ENCODE measurements at places on chromosomes 16 and 17. TPM values are rescaled to one million over a fixed set of nuclear protein-coding genes. Genes with fewer than 3 reads are reported as not detected.

GRCh38 chr17:13933441-13934276 is 135.6 kb upstream of the COX10 start:
- no peak for DNase-seq

GRCh38 chr16:23504453-23505179 is 5.7 kb downstream of the GGA2 start:
- DNase-seq: peak; percentile 94

- DNase-seq: no peak
Observed at GRCh38 chr17:66025551-66025950, 166.4 kb downstream of the CEP112 start.

- no peak for DNase-seq
Observed at GRCh38 chr16:10808218-10808617, 10.4 kb downstream of the TVP23A start.

DNA sequence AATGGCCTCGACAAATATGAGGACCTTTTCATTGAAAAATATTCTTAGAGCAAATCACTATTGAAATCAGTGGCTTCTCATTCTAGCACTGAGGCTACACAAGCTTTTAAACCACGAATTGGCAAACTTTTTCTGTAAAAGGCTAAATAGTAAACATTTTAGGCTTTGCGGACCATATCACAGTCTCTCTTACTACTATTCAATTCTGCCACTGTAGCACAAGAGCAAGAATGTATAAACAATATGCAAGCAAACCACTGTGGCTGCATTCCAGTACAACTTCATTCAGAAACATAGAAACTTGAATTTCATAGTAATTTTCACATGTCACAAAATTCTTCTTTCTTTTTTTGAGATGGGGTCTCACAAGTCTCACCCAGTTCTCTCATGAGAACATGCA is 49.1 kb downstream of the PHLPP2 start:
- no peak for DNase-seq

DNA sequence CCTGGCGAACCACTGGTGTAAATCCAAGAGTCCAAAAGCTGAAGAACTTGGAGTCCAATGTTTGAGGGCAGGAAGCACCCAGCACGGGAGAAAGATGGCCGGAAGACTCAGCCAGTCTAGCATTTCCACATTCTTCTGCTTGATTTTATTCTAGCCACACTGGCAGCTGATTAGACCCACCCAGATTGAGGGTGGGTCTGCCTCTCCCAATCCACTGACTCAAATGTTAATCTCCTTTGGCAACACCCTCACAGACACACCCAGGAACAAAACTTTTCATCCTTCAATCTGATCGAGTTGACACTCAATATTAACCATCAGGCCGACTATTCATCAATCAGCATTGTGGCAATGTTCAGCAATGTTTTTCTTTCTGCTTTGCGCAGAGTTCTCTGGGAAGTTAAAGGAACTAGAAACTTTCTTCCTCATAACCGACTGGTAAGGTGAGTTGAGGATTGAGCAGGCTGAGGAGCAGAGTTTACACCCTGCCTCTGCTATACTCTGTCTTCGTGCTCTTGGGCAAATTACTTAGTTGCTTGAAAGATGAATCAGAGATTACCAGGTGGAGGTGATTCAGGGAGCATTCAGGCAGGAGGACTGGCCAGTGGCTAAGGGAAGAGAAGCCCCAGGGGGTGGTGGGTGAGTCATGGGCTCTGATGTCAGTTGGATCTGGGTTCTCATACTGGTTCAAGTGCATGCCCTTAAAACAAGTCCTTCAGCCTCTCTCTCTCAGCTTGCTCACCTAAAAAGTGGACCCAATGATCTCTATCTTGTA is 28.2 kb upstream of the BRD7 start:
- peak; percentile 23 for DNase-seq

DNA sequence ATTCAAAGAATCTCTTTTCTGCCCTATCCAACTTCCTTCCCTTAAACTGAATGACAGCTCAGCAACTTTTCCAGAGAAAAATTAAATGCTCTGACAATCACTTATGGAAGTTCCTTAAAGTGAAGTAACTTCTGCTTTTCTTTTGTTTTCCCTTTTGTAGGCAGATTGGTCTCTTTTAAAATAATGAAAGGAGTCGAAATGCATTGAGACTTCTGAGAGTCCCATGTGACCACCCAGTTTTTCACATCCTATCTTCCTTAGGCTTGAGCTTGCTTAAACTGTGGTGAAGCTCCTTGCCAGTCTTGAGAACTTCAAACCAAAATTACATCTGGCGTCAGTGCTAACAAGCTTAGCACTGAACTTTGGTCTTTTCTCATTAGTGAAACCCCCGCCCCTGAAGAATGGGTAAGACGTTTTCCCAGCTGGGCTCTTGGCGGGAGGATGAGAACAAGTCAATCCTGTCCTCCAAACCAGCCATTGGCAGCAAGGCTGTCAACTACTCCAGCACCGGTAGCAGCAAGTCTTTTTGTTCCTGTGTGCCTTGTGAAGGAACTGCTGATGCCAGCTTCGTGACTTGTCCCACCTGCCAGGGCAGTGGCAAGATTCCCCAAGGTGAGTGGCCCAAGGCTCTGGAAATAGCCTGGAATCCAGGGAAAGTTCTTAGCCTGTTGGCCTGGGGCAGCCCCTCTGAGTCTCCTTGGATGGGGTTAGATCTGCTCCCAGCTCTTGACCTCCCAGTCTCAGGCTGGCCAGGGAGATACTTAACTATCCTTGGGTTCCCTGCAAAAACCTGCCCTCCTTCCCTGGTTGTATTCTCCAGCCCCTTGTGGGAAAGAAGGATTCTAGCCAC is 1.2 kb downstream of the TMEM106A start:
- peak; percentile 16 for DNase-seq

GRCh38 chr16:81730090-81731051 is 48.7 kb upstream of the PLCG2 start:
- DNase-seq: peak; percentile 68

- DNase-seq: no peak
Observed at GRCh38 chr17:14715561-14715960, 414.7 kb downstream of the HS3ST3B1 start.

DNA sequence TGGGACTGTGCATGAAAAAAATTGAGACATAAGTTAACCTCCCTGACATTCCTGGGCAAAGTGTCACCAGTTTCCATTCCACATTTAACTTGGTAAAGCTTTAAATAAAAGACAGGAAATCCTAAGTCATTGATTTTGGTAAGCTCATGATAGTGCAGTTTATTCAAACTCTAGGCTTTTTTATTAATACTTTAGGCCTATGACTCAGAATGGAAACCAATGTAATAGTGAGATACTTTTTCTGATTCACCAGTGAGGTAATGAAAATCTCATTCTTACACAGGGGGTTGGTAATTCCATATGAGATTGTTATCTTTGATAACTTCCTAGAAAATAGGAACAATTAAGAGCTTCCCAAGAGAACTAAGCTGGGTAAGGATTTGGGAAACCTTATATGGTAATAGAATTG is 91.1 kb downstream of the NLK start:
- DNase-seq: no peak

- DNase-seq: no peak
Observed at GRCh38 chr16:11133344-11133943, 122.6 kb downstream of the SOCS1 start.

DNA sequence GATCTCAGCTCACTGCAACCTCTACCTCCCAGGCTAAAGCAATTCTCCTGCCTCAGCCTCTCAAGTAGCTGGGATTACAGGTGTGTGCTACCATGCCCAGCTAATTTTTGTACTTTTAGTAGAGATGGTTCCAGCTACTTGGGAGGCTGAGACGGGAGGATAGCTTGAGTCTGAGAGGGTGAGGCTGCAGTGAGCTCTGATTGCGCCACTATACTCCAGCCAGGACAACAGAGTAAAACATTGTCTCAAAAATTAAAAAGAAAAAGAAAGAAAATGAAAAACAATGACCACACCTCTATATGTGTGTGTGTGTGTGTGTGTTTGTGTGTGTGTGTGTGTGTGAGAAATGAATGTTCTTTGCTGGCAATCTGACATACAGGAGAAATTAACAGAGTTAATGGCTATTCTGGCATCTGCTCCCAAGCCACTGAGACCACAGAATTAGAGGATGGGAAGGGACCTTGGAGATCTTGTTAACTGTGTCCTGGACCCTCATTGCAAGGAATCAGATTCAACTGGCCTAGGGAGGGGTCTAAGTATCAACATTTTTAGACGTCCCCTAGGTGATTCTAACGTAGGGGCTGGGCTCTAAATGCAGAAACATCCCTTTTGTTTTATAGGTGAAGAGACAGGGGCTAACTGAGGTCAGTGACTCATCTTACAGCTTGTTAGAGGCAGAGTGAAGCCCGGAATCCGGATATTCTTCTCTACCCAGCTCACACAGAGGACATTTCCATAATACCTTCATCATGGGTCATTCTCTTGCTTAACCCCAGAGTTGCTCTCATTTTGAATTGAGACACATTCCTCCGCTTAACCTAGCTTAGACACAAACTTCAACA is 16.4 kb upstream of the MARCHF10 start:
- no peak for DNase-seq

DNA sequence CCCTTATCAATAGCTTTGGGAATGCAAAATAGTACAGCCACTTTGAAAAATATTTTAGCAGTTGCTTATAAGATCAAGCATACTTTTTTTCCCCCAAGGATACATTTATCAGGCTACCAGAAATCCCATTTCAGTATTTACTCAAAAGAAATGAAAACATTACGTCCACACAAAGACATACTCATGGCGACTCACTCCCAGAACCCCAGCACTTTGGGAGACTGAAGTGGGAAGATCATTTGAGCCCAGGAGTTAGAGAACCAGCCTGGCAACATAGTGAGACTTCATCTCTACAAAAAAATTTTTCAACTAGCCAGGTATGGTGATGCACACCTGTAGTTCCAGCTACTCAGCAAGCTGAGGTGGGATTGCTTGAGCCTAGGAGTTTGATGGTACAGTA is 5.9 kb downstream of the SKA2 start:
- DNase-seq: no peak

- DNase-seq: no peak
Observed at GRCh38 chr17:29195465-29196081, 15.4 kb upstream of the MYO18A start.

GRCh38 chr16:3637371-3637923 is 17.0 kb upstream of the DNASE1 start:
- DNase-seq: peak; percentile 47

DNA sequence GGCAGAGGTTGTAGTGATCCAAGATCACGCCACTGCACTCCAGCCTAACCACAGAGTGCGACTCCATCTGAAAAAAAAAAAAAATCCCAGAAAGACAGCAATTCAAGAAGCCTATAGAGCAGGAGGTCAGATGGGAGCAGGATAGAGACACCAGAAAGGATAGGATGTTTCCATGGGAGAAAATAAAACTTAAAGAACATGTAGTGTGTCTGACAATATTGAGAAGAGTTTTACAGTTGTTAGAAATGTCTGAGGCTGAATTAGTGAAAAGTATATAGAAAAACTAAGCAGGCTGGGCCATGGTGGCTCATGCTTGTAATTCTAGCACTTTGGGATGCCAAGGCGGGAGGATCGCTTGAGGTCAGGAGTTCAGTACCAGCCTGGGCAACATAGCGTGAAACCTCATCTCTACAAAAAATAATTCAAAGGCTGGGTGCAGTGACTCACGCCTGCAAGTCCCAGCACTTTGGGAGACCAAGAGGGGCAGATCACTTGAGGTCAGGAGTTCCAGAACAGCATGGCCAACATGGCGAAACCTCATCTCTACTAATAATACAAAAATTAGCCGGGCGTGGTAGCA is 15.3 kb upstream of the TRIM37 start:
- no peak for DNase-seq

GRCh38 chr16:85048921-85049562 is 21.4 kb downstream of the KIAA0513 start:
- no peak for DNase-seq

- DNase-seq: no peak
Observed at GRCh38 chr16:586047-586644, 3.7 kb upstream of the RAB40C start.

GRCh38 chr16:84115919-84116719 is 623 bp downstream of the MBTPS1 start:
- DNase-seq: peak; percentile 72

GRCh38 chr17:7882068-7882467 is 6.5 kb upstream of the CHD3 start:
- DNase-seq: no peak

DNA sequence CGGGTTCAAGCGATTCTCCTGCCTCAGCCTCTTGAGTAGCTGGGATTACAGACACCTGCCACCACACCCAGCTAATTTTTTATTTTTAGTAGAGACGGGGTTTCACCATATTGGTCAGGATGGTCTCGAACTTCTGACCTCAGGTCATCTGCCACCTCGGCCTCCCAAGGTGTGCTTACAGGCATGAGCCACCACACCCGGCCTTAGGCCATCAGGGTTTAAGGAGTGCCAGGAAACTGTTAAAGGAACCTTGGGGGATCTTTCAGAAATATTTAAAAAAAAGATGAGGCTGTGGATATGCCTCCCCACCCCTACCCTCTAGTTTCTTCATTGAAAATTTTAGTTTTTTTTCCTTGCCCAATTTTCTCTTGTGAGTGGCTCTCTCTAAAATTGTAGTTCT is 31.4 kb upstream of the UBE2G1 start:
- DNase-seq: no peak

DNA sequence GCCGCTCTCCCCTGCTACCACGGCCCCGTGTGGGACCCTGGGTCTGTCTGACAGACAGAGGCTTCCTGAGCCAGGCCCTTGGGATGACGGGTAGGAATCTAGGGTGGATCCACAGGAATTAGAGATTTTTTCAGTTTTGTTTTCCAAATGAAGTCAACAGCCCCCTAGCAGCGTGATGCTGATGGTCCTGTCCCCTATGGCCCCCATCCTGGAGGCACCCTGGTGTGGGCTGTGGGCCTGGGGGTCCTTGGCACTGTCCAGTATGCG is 15.5 kb downstream of the CENPX start:
- no peak for DNase-seq

GRCh38 chr17:61635913-61636432 is 45.0 kb upstream of the NACA2 start:
- DNase-seq: peak; percentile 65

- no peak for DNase-seq
Observed at GRCh38 chr16:51404386-51404785, 253.3 kb upstream of the SALL1 start.

DNA sequence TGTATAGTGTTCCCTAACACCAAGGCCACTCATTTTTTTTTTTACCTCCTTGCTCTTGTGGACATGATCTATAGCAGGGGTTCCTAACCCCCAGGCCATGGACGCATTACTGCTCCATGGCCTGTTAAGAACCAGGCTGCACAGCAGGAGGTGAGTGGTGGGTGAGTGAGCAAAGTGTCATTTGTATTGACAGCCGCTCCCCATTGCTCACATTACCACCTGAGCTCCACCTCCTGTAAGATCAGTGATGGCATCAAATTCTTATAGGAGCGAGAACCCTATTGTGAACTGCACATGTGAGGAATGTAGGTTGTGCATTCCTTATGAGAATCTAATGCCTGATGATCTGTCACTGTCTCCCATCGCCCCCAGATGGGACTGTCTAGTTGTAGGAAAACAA is 342.0 kb downstream of the SOX9 start:
- DNase-seq: no peak

Gene SPNS3
- total RNA-seq: 6.7 TPM

Gene CBLN1
- total RNA-seq: not detected

Gene RBFOX1
- total RNA-seq: not detected

Gene KRT222
- not detected for total RNA-seq

Gene TEX14
- total RNA-seq: 0.17 TPM

Gene KRTAP1-1
- not detected for total RNA-seq

Gene CD300E
- total RNA-seq: not detected

Gene SULT1A4
- total RNA-seq: 1.4 TPM

Gene SDK2
- 0.05 TPM for total RNA-seq

Gene ABCC11
- total RNA-seq: 0.33 TPM

Gene RHBDL3
- not detected for total RNA-seq

Gene LGALS9B
- not detected for total RNA-seq

Data from activated CD4-positive, alpha-beta memory T cell treated with anti-CD3 and anti-CD28 coated beads for 36 hours (primary cell).